Cortex of kidney (tissue), 1 donor: ENCODE measurements at places on chromosomes 2 and 18.

GRCh38 chr2:60614319-60614718, 60.9 kb upstream of the BCL11A start:
- no peak for DNase-seq

DNA sequence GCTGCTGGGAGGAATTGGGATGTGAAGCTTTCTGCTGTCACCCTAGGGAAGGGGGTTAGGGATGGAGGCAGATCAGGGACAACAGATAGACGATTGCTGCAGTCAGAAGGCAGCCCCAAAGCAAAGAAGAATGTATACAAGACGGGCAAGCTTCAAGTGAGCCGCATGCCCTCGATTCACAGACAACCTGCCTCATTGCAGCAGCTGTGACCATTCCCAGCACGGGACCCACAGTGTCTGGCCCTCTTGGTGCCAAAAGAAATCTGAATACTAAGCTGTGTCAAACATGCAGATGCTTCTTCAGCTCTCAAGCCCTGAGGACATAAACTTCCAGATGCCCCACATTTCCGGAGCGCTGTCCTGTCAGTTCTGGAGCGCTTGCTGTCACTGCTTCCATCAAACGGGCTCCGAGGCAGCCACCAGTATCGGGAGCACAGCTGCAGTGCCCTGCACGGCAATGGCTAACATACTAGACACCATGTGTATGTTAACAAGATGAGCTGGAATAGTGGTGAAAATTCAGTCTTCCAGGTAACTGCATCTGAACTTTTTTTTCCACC, 33.8 kb downstream of the PRELID3A start:
- DNase-seq, result no peak

DNA sequence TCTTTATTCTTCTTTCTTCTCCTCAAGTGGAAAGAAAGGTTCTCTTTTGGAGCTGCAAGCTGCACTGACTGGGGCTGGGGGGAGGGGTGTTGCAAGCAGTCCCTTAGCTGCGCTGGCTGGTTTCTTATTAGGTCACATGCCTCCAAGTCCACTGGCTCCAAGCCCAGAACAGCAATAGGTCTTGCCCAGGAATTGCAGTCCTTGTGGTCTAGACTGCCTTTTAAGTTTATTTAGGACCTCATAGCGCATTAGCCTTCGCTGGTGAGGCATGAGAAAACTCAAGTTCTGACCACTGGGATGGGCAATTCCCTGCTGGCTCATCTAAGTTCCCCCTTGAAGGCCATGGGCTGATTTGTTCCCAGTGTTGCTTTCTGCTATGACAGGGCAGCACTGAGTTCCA, 138.6 kb upstream of the SCN7A start:
- no peak for DNase-seq

GRCh38 chr2:29309090-29310029, 194.1 kb downstream of the CLIP4 start:
- no peak for DNase-seq

DNA sequence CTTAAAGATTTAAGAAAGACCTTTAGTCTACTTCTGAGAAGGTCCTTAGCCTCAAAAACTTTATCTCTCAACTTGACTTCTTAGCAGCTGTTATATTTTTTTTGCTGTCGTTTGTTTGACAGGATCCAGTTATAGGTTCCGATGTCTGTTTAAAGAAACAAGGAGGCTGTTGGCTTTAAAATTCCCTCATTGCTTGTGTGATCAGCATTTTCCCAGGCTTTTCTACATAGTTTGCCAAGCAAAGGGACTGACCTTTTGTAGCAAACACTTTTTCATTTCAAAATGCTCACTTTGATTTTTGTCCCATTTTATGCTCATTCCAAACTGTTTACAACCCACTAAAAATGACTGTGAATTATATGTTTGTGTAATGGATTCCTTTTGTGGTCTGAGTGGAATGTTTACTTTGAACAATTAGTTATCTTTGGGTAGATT, 394.9 kb downstream of the ARHGAP15 start:
- DNase-seq, result no peak

- no peak for DNase-seq
These were observed 63.7 kb upstream of the TFPI start for GRCh38 chr2:187617905-187618304.

DNA sequence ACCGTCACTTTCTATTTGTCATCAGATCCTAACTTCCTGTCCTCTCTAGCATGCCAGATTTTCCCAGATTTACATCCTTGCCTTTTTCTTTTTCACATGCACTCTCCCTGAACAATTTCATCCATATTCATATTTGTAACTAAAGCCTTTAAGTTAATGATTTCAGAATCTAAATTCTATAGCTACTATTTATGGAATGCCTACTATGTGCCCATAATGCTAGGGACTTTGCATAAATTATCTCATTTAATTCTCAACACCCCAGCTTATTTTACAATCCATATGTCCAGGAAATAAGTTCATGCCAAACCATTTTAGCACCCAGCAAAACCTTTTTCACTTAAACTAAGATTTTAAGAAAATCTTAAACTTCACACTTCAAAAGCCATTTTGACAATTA, 531.9 kb downstream of the NUP35 start:
- no peak for DNase-seq

- DNase-seq, result no peak
These were observed 33.7 kb upstream of the GPR17 start for GRCh38 chr2:127612111-127612822.

DNA sequence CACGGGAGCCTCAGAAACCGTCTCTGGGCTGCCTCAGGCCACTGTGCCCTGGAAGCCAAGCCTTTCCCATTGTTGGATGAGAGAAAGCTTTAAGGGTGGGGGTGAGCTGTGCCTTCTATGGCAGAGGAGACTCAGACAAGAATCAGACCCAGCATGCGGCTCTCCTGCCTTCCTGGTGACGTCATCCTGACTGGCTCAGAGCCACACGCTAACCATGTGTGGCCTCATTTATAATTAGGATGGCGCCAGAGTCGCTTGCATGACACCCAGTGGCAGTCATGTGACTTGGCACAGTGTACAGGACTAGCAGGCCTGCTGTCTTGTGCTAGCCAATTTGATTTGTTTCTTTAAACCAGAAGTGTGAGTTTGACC, 99.1 kb downstream of the SH3BP4 start:
- DNase-seq, result no peak

DNA sequence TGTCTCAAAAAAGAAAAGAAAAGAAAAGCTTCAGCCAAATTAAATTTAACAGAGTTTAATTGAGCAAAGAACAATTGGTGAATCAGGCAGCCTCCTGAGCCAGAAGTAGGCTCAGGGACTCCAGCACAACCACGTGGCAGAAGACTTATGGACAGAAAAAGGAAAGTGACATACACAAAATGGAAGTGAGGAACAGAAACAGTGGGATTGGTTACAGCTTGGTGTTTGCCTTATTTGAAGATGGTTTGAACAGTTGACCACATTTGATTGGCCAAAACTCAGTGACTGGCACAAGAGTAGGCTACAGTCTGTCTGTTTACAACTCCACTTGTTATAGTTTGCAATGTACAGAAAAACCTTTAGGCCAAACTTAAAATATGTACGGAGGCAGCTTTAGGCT, 83.1 kb downstream of the SOCS6 start:
- DNase-seq, result no peak

GRCh38 chr18:78882585-78882984, 97.0 kb upstream of the SALL3 start:
- no peak for DNase-seq

GRCh38 chr18:59453468-59453961, 94.5 kb upstream of the LMAN1 start:
- no peak for DNase-seq

DNA sequence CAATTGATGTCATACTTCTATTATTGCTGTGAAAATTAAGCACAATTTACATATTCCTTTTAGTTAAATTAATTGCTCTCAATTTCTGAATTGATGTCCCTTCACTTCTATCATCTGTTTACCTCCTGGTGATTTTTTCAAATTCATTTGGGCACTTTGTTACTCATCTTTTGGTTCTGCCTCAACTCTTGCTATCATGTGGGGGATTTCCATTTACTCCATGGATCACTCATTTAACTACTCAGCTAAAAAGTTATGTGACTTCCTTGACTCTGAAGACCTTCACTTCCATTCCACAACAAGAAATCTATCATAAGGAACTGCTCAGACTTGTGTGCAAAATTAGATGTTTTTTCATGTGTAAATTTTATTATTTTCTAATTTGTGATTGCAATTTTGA, 126.2 kb downstream of the EHBP1 start:
- no peak for DNase-seq

GRCh38 chr2:85628658-85629057, 12.7 kb downstream of the USP39 start:
- no peak for DNase-seq

DNA sequence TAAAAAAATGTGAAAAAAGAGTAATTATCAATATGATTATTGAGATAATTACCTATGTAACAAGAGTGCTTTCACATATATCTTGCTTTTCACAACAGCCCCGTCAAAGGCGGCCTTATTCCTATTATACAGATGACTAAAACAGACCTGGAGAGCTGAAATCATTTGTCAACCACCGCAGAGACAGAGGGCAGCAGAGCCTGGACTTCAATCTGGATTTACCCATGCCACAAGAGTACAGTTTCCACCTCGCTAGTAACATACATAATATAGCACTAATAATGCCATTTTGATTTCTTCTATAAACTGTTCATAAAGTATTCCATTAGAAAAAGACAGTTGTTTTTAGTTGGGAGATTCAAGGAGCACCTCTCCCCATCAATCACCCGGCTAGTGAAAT, 121.8 kb downstream of the EPB41L3 start:
- no peak for DNase-seq

- DNase-seq, result no peak
These were observed 43.4 kb upstream of the SEC11C start for GRCh38 chr18:59096098-59096789.

DNA sequence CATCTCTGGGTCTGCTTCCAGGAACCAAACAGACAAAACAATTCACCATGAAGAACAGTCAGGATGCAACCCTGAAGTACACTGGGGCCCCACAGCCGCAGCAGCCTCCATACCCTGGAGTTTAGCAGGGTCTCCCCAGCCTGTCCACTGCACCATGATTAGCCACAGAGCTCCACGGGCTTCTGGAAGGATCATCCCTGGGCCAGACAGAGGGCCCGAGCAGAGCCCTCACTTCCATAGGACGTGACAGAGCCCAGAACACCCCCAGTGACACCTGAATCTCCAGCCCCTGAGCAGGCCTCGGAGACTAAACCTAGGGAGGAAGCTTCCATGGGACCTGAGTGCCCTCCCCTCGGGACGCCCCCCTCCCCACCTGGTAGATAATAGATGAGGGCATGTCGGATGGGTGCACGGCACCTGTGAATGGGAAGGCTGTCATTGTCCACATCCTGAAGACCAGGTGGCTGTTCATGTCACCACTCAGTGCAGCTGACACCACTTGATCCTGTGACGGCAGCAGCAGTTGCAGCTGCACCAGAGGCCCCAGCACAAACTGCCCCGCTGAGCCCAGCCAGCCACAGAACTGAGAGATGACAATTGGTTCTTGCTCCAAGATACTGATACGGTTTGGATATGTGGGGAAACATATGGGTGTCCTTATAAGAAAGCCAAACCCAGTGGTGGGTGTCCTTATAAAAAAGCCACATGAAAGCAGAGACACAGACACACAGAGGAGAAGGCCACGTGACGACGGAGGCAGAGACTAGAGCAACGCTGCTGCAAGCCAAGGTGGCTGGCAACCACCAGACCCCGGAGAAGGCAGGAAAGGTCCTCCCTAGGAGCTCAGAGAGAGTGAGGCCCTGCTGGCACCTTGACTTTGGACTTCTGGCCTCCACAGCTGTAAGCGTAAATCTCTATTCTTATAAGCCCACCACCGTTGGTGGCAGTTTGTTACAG, 23.2 kb downstream of the KIF1A start:
- no peak for DNase-seq

GRCh38 chr2:173644146-173644545, 289.5 kb downstream of the CDCA7 start:
- DNase-seq, result no peak

GRCh38 chr2:45904267-45904945, 252.9 kb downstream of the PRKCE start:
- no peak for DNase-seq

- no peak for DNase-seq
These were observed 583.3 kb downstream of the SATB2 start for GRCh38 chr2:198874472-198874858.

- no peak for DNase-seq
These were observed 42.4 kb downstream of the ASB18 start for GRCh38 chr2:236221798-236222197.

GRCh38 chr18:68940039-68940438, 142.2 kb downstream of the CCDC102B start:
- no peak for DNase-seq

DNA sequence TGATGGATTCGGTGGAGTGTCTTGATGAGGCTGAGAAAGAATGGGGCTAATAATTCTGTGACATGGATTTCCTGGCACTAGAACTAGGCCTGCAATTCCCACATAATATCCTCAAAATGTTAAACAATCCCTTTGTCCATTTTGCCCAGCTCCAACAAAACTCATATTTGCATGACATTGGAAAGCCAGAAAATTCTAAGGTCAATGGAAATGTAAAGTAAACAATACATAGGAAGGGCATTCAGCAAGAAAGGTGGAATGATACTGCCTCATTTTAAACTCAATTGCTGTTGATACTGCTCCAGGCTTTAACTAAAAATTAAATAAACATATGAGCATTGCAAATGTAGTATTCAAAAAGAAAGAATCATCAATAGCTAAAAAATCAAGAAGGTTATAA, 434.8 kb upstream of the SLC8A1 start:
- DNase-seq, result no peak

GRCh38 chr2:7709907-7710306, 792.7 kb downstream of the RNF144A start:
- DNase-seq, result no peak

GRCh38 chr18:61167902-61168301, 165.3 kb upstream of the CDH20 start:
- DNase-seq, result no peak

GRCh38 chr18:36408606-36409005, 111.1 kb downstream of the FHOD3 start:
- no peak for DNase-seq

- DNase-seq, result no peak
These were observed 65.9 kb upstream of the YWHAQ start for GRCh38 chr2:9696731-9697130.

DNA sequence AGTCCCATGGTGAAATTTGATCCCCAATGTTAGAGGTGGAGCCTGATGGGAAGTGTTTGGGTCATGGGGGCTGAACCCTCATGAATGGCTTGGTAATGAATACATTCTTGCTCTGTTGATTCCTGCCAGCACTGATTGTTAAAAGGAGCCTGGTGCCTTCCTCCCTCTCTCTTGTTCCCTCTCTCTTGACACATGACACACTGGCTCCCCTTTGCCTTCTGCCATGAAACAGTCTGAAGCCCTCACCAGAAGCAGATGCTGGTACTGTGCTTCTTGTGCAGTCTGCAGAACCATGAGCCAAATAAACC, 30.6 kb upstream of the EPC2 start:
- no peak for DNase-seq

DNA sequence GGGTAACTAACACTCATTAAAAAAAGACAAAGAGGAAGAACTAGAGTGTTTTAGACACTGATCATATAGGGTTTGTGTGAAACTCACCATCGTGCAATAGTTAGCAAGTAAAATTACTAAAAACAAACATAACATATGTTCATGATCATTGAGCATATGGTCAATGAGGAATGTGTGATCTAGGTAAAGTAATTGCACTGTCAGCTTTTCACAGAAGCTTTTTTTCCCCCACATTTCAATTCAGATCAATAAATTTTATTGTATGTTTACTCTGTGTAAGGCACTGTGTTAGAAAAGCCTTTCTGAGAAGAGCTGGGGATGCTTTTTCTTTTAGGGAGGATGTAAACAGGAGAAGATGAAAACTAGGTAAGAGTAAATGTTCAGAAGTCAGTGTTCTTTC, 348.2 kb downstream of the LRP1B start:
- DNase-seq, result no peak

- no peak for DNase-seq
These were observed 78.8 kb upstream of the GAREM1 start for GRCh38 chr18:32549248-32550110.
